ENCODE measurements at places on chromosomes 3 and 15.

GRCh38 chr15:98938105-98938417, 69.5 kb downstream of the PGPEP1L start:
- no peak for DNase-seq

DNA sequence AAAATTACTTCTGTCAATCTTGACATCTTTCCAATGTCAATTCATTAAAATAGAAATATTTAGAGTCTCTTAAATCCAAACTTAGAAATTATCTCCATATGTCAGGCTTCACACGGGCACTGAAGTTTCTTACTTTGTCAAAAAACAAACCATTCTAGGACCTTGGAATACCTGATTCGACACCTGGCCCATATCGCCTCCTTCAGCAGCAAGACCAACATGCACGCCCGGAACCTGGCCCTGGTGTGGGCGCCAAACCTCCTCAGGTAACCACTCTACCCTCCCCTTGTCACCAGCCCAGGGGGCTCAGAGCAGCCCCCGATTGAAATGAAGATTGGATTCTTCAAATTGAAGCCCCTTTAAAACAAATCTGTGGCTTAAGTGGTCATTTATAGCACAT, 81.3 kb downstream of the TMEM39A start:
- no peak for DNase-seq

DNA sequence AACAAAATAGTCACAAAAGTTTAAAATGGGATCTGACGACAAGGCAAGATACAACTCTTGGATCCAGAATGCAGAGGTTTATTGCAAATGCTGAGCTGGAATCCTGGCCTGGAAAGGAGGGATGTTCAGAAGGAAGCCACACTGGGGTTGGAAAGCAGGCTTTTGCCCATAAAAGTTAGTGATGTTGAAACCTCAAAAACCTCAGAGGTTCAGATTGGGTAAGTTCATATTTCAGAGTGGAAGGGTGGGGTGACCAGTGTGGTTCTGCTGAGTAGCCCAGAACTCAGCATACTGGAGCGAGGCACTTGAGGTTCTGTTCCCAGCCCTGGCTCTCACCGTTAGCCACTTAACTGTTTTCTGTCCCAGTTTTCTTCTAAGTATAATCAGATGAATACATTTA, 114.0 kb upstream of the OSTN start:
- no peak for DNase-seq

DNA sequence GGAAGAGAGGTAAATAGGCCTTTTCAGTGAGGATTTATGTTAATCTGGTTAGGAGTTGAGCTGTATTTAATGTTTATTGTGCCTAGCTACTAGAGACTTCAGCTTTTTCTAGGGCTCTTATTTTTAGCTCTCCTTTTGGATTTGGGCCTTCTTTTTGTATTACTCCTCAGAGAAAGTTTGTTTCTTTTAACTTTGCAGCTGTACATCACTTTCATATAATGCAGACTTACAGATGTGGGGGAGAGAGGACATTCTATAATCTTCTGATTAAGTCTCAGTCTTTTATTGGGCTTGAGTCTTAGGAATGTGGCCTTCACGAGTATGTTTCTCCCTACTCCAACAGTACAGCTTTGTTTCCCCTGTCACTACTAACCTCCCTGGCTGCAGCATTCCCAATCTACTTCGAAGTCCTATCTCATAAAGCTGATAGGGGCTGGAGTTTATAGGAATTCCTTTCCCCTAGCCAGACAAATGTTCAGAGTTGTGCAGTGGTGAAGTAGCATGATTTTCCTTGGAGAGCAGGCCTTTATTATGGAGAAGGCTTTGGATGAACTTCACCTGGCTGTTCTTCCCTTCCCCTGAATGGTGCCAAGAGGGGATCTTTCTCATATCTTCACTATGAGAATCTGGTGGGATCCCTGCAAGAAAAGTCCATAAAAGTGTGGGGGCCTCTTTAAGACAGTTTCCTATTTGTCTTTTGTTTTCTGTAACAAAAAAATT, 82.2 kb upstream of the CBLB start:
- no peak for DNase-seq

GRCh38 chr15:95429345-95429744, 901.2 kb upstream of the NR2F2 start:
- DNase-seq: no peak

DNA sequence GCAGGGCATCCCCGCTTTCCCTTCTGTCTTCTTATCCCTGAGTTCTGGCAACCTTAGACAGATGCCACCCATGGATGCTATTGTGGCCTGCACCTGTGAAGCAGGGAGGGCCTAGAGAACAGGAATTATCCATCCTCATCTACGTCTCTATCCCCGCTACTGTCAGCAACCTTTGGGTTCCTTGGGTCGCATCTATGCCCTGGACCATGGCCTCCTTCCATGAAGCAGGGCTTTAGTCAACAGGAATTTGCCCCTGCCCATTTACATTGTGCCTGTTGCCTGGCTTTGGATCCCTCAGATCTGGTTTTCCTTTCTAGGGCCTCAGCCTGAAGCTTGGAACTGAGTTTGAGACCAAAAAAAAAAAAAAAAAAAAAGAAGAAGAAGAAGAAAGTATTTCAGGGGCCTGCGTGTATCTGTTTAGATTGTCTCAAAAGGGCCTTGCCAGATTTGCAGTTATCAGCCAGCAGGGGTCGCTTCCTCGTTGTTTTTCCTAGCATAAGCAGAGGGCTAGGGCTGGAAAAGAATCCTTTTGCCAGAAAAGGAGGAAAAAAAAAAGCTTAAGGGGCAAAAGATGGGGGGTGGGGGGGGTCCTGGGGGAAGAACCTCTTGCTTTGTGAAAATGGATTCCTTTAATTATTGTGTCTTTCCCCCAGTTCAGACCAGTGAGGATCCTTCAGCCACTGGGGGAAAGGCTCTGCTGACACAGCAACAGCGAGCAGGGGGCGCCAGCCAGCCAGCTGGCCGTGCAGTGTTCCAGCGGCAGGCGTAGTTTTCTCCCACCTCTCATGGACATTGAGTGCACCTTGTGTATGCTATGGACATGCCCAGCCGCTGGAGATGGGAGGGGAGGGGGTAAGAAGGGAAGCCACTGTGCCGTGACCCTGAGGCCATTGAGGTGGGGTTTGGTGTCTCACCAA, 65.7 kb upstream of the ALDH1L1 start:
- no peak for DNase-seq

- DNase-seq: no peak
Measured at GRCh38 chr3:121252676-121253075, 293.1 kb downstream of the POLQ start.

DNA sequence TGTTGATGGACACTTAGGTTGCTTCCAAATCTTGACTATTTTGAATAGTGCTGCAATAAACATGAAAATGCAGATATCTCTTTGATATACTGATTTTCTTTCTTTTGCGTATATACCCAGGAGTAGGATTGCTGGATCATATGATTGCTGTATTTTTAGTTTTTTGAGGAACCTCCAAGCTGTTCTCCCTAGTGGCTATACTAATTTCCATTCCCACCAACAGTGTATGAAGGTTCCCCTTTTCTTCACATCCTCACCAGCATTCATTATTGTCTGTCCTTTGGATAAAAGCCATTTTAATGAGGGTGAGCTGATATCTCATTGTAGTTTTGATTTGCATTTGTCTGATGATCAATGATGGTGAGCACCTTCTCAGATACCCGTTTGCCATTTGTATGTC, 12.5 kb downstream of the PATL2 start:
- DNase-seq: no peak

- DNase-seq: no peak
Measured at GRCh38 chr3:101036213-101036618, 43.0 kb upstream of the ABI3BP start.

GRCh38 chr3:129112308-129113052, 9.1 kb downstream of the RAB43 start:
- no peak for DNase-seq

GRCh38 chr15:88032787-88033186, 223.8 kb downstream of the NTRK3 start:
- DNase-seq: no peak

GRCh38 chr15:87732976-87733375, 523.6 kb downstream of the NTRK3 start:
- no peak for DNase-seq

DNA sequence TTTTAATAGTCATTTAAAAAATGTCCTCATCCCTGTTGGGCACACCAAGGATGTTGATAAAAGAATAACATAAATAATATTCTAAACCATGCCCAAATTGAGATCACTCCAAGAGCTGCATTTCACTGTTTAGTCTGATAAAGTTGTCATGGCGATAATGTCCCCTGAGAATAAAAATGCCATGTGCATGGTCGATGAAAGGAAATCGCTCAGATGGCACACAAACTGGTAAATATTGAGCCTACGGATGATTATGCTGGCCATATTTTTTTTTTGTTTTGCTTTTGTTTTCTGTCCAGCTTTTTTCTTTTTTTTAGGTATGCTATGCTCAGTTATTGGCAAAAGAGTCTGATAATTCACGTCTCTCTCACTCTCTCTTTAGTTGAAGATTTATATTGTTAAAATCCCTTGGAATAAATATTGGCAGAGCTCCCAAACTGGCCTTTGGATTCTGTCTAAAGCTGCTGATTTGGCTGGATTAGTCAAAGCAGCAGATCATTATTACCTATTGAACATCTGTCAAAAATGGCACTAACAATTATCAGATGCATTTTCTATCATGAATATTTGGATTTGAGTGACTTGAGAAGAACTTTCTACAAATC, 643.8 kb downstream of the SQOR start:
- DNase-seq: no peak

DNA sequence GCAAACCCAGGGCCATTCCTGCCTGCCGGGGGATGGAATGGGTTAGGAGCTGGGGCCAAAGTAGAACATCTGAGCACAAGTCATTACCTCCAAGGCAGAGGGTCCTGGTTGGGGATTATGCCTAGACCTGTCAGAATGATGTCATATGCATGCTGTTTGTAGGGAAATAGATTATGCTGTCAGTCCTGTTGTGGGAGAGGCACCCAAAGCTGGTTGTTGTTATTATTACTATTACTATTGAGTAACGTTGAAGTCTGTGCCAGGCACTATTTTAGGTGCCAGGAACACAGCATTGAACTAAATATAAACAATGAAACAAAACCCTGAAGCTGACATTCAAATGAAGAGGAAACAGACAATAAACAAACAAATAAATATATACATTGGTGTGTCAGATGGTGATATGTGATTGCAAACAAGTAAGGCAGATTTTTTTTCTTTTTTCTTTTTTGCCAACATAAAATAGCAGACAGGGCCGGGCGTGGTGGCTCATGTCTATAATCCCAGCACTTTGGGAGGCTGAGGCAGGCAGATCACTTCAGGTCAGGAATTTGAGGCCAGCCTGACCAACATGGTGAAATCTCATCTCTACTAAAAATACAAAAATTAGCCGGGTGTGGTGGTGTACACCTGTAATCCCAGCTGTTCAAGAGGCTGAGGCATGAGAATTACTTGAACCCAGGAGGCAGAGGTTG, 2.0 kb downstream of the P4HTM start:
- DNase-seq: no peak

GRCh38 chr3:136120373-136121348, 75.5 kb downstream of the MSL2 start:
- no peak for DNase-seq

DNA sequence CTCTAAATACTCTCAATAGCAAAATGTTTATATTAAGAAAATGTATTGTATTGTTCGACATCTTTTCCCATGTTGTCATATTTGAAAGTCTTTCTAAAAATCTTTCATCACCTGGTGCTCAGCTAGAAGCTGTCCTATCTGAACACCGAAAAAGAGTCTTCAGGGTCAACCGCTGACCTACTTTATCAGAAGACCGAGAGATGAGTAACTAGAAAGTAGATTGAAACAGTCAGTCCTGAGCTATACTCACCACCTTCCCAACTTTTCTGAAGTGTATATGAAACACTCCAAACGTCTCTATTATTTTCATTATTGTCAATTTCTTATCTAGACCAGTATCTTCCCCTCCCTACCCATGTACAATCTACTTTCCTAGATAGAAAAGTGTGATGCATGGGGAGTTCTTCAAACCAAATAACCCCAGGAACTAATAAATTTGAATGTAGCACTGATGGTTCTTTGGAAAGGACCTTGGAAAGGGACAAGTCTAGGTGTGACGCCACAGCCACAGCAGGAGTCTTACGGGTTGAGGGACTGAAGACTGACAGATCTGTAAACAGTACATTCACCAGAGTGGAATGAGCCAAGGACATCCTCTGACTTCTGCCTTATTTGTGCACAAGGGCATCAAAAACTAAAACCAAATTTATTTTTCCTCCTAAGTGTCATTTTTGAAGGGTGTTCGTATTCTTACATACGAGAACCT, 58.6 kb downstream of the TMOD3 start:
- no peak for DNase-seq

DNA sequence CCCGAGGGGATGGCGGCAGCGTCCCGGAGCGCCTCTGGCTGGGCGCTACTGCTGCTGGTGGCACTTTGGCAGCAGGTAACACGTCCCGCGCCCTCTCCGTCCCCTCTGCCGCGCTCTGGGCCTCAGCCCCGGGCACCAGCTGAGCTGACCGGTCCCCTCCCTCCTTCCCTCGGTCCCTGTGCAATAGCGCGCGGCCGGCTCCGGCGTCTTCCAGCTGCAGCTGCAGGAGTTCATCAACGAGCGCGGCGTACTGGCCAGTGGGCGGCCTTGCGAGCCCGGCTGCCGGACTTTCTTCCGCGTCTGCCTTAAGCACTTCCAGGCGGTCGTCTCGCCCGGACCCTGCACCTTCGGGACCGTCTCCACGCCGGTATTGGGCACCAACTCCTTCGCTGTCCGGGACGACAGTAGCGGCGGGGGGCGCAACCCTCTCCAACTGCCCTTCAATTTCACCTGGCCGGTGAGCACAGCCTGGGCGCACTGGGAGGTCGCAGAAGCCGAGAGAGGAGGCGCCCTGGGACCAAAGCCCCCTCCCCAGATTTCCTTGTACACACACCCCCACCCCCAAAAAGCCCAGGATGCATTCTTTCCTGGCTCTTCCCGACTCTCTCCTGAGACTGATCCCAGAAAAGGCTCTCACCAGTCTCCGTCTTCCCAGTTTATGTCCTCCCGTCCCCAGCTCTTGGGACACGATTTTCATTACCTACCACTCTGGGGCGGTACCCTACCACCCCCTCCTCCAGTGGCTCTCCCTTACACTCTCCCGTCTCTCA, 705 bp downstream of the DLL4 start:
- no peak for DNase-seq

- no peak for DNase-seq
Measured at GRCh38 chr3:49476563-49476962, 6.5 kb downstream of the DAG1 start.

DNA sequence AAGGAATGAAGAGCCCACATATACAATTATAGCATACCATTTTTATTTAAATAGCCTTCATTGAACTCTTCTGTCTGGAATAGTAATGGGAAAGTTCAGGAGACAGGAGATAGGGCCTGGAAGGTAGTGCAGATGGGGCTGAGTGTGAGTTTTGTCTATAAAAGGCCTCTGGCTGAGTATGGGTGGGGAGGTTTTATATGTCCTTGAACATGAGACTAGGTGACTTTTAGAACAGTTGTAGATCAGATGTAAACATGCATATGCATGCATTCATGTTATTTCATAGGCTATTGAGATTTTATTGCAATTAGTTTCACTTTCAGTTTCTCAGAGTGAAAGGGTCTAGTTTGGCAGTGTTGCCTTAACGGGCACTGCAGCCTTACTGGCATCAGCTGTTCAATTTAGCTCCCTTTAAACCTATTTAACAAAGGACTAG, 27.1 kb downstream of the CGGBP1 start:
- no peak for DNase-seq

All from stimulated activated CD8-positive, alpha-beta memory T cell treated with anti-CD3 and anti-CD28 coated beads, Interleukin-2, amount 100 ng/mL, for 48 hours (primary cell).